ENCODE measurements at places on chromosomes 11 and 22.

DNA sequence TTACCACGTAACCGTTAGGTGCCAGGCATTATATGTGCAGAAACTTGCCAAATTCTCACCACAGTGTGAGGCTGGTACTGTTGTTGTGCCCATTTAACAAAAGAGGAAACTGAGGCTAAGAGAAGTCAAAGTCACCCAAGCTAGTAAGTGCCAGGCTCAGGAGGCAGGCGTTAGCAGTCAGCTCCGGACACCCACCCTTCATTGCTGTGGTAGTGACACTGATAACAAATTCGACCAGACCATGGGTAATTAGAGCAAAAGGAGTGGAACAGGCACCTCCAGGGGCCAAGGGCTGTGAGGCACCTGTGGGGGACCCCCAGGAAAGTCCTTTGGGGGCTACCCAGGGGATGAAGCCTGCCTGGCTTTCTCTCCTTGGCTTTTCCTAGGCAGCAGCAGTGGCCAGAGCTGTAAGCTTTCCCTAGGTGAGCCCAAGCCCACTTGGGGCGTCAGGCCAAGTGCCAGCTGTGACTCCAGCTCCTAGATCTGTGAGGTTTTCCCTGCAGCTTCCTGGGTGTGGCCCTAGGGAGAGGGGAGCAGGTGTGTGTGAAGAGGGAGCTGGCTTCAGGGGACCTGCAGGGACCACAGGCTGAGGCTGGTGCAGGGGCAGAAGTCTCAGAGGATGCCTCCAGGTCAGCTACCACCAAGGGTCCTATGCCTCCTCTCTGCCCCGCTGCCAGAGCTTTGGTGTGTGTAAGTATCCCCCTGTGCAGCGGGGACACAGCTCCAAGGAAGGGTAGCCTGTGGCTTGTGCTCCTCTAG is 19.7 kb upstream of the ALX4 start:
- DNase-seq: no peak

GRCh38 chr11:76181371-76181770 is 24.9 kb downstream of the WNT11 start:
- DNase-seq: no peak

DNA sequence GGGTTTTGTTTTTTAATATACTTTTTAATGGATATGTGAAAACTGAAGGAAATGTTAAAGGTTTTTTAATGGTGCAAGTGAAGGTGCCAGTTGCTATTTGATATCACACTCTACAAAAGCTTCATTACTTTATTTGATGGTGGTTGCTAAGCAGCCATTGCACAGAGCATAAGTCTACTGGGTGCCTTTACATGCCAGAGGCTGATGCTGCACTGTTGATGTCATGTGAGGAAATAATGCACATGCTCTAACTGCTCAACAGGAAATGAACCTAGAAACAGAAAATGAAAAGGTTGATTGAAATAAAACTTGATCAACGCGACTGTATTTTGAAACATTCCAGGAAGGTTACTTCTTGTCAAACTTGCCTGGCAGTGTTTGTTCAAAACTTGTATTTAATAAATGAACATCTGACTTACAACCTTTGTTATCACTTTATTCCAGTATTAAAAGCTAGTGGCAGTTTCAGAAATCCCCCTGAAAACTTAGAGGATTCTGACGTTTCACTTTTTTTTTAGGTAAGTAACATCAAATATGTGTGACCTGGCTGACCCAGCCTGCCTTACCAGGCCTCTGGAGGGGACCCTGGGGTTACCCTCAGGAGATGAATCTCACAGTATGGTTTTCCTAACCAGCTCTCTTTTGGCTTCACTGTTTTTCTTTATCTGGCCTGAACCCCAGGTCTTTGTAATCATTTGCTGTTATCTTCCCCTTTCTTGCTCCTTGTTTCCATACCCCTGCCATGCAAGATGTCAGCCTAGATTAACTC is 2.4 kb upstream of the ATP5MG start:
- no peak for DNase-seq

- DNase-seq: no peak
Observed at GRCh38 chr22:32216911-32217310, 12.0 kb upstream of the RFPL2 start.

DNA sequence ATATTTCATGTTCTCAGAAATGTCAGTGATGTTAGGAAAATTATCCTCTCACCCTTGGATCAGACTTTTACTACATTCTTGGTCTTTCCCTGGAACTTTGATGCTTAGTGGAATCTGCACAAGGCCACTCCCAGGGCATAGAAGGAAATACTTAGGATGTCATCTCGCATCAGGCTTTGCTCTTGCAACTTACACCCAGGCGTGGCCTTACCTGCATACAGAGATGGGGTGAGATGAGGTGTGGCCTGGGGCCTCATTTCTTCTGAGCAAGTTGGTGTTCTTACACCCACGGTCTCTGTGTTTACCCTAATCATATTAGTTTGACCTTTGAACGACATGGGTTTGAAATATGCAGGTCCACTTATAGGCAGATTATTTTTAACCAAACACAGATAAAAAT is 19.0 kb upstream of the OR52K2 start:
- no peak for DNase-seq

DNA sequence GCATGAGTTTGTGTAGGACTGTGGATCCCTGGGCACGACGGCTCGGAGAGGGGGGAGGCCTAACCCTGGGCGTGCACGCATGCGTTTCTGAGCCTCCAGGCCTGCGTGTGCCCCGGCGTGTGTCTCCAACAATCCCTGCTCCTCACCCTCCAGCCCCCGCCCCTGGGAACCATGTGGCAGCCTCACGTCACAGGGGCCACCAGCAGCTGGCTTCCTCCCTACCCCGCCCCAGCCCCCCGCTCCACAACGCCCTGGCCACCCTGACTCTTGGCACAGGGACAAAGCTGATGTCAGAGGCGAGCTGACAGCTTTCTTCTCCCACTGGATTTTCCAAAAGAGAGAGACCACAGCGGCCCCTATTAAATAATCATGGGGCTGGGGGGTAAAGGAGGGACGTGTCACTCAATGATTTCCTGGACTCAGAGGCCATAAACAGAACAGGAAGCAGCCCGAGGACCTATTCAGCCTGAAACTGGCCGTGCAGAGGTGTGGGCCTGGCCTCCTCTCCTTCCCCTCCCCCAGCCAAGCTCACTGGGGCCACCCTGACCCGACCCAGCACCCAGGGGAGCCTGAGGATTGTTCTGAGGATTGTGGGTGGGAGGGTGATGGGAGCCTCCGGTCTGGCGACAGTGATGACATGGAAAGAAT is 6.8 kb upstream of the LIF start:
- DNase-seq: no peak

- DNase-seq: no peak
Observed at GRCh38 chr22:46147471-46148267, 2.7 kb upstream of the PPARA start.

DNA sequence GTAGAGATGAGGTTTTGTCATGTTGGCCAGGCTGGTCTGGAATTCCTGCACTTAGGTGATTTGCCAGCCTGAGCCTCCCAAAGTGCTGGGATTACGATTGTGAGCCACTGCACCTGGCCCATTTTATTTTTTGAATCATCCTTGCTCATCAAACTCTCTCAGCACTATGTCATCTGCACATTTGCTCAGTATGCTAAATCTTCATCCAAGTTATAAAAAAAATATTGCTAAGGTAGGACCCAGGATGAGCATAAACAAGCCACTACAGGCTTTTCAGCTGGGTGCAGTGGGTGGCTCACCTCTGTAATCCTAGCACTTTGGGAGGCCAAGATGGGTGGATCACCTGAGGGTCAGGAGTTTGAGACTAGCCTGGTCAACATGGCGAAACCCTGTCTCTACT is 510.1 kb upstream of the LARGE1 start:
- DNase-seq: no peak

- DNase-seq: no peak
Observed at GRCh38 chr11:80815752-80816453, 1375.1 kb upstream of the TENM4 start.

- DNase-seq: no peak
Observed at GRCh38 chr22:21697880-21698279, 32.1 kb downstream of the PPIL2 start.

- DNase-seq: no peak
Observed at GRCh38 chr22:45602824-45603595, 68.6 kb upstream of the ATXN10 start.

DNA sequence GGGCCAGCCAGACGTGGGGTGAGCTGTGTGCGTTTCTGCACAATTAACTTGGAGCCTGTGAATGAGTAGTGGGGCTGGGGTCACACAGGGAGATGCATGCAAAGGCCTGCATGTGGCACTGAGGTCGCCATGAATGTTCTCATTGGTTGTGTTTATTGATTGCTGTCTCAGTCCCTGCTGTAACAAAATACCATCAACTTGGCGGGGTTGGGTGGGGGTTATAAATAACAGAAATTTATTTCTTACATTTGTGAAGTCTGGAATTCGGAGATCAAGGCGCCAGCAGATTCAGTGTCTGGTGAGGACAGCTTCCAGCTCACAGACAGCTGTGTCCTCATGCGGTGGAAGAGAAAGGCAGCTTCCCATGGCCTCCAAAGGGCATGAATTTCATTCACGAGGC is 29.3 kb upstream of the PHF21B start:
- DNase-seq: no peak

- DNase-seq: no peak
Observed at GRCh38 chr11:126914166-126914565, 86.4 kb downstream of the KIRREL3 start.

DNA sequence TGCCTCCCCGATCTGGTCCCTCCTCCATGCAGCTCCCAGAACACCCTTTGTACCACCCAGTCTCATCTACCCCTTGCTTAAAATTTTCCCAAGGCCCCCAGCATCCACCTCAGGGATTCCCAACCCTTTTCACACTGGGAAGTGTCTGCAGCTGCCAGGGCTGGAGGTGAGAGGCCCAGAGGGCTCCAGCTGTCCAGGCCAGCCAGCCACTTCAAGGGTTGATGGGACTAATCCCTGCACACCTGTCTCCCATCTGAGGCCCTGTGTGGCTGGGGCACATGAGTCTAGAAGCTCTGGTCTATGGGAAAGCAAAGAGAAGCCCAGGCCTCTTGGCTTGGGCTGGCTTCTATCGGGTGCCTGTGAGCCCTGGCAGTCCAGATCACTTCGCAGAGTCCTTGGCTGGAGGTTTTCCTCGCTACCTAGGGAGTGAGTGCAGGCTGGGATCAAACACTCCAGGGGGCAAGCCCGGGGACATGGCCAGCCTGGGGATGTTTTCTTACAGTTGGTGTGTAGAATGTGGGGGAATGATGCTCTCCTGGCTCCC is 41.1 kb upstream of the TPBGL start:
- no peak for DNase-seq

GRCh38 chr11:116792869-116793771 is 1.4 kb upstream of the APOA5 start:
- no peak for DNase-seq

GRCh38 chr11:818396-819128 is at the start of gene PNPLA2:
TSS of gene PNPLA2 (plus strand) at chr11:818914. CDS start at chr11:819719, 805 bp downstream.
- no peak for DNase-seq

- no peak for DNase-seq
Observed at GRCh38 chr11:67675058-67675747, 780 bp upstream of the ALDH3B2 start.

Data from activated T-helper 1 cell treated with anti-CD3 and anti-CD28 coated beads, Interleukin-2, amount 50 U/mL, for 16 hours (primary cell).